ENCODE measurements at places on chromosomes 4 and X.
A peak's percentile ranks its signal among the peaks of the same experiment; 100 is the strongest.

GRCh38 chr4:113407409-113407808, 354.1 kb downstream of the CAMK2D start:
- no peak for DNase-seq

- DNase-seq = no peak
These were observed 100.1 kb downstream of the PPARGC1A start for GRCh38 chr4:23789762-23790161.

GRCh38 chr4:13296986-13297385, 187.2 kb downstream of the RAB28 start:
- DNase-seq = no peak

DNA sequence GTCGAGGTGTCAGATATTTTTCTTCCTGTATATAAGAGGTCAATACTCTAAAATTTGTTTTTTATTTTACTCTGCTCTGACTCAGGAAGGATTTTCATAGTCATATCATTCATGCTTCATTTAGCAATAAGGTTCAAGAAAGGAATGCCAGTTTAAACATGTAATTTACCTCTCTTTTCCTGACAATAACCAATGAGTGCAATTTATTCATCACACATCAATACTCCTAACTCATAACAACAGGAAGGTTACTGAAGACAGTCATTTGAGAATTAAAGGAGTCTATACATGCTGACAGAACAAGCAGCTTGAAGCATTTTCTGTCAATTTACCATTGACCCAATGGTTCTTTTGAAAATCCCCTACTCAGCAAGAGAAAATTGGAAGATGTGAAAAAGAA, 190.3 kb upstream of the RPS6KA3 start:
- DNase-seq = no peak

- no peak for DNase-seq
These were observed 60.9 kb downstream of the SOWAHB start for GRCh38 chr4:76836860-76837562.

DNA sequence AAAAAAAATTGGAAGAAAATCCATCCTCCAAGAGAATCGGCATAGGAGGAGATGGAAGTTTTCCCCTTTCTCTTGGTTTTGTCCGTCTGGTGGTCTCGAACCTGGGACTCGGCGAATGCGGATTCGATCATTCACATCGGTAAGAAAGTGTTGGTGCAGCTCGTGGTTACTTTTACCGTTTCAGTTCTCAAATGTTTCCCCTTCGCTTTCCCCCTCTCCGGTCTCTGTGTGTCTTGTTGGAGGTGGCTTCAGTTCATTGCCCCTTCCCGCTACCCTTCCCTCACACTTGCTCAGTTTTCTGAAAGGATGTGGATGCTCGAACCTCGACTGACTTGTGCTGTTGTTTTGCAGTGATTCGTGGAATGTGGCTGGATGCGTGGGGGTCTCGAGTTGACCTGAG, 840 bp downstream of the GRID2 start:
- no peak for DNase-seq

GRCh38 chr4:95289028-95289634, 259.6 kb downstream of the UNC5C start:
- DNase-seq = no peak

- no peak for DNase-seq
These were observed 246.2 kb downstream of the SCFD2 start for GRCh38 chr4:53119680-53120079.

GRCh38 chr4:159002950-159003349, 99.9 kb upstream of the RAPGEF2 start:
- DNase-seq = no peak

GRCh38 chr4:76055016-76055415, 19.1 kb upstream of the CXCL11 start:
- DNase-seq = peak; percentile 74

DNA sequence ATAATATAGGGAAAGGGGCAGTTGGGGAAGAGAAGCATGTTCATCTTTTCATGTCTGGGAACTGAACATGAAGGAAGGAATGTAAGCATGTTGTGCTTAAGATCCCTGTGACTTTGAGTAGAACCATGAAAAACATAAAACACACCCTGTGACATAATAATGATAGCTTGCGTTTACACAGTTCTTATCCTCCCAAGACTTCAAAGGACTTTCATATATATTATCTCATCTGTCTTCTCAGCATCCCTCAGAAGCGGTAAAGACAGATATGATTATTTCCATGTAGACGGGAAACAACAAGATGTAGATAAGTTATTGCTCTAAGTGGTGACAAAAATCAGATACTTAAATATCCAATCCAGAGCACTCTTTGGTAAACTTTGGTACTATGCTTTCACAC, 3.3 kb upstream of the SH3RF1 start:
- DNase-seq = no peak

DNA sequence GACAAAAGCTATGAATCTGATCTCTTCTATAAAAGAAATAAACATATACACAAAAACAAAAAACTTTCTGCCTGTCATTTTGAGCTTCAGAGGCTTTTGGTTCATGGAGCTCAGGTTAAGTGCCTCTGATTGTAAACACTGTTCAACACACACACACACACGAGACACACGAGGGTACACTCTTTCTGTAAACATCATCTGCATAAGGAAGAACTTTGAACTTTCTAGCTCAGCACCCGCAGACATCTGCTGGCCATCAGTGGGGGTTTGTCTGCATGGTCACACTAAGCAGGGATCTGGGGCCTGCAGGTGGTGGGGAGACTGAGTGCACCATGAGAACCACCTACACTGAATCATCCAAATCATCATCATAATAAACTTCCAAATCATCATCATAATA, 54.9 kb downstream of the STX18 start:
- DNase-seq = no peak

DNA sequence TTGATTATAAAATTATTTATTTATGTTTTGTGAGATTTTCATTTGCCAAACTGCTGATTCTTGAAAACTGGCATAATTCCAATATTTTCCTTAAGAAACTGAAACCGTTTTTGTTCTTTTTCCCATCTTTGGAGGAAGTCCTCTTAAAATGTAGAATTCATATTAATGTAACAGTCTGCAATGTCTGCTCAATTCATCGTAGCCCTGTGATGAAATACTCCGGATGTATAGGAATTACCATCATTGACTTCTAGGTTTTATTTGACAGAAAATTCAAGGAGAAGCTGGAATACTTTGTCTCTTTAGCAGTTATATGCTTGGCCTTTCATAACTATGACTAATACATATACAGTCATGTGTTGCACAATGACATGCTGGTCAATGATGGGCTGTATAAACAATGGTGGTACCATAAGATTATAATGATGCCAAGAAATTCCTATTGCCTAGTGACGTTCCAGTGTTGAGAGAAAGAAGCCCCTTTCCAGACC, 185.0 kb upstream of the GPRIN3 start:
- no peak for DNase-seq

- DNase-seq = no peak
These were observed 211.0 kb upstream of the EMCN start for GRCh38 chr4:100728861-100729260.

DNA sequence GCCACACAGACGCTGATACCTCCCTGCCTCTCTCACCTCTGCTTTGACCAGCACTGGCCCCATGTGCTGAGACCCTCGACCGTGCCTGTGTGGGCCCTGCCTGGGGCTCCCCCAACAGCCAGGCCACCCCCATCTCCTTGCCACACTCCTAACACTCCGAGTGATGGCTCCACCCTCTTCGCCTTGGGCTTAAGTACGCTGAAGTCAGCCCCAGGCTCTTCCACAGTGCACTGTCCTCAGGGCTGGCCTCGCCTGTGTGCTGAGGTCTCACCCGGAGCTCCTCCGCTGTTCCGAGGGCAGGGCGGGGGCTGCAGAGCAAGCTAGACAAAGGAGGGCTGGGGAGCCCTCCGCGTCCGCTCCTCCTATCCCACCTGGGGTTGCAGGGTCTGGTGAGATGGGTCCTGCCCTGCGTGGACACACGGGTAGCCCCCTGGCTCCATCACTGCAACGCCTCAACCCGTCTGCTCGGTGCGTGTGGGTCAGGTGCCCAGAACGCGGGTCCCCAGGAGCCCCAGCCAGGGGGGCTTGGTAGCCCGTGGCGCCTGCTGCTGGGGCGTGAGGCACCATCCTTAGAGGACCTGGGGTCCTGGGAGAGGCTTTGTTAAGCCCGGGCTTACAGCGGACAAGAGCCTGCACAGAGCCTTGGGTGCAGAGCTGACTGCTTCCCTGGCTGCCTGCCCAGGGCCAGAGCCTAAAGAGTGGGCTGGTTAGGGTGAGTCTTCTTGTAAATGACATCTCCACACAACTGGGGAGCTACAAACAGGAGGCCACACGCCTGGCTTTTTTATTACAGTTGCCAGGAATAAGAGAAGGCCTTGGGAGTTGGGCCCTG, 42.6 kb upstream of the NKX1-1 start:
- DNase-seq = no peak

DNA sequence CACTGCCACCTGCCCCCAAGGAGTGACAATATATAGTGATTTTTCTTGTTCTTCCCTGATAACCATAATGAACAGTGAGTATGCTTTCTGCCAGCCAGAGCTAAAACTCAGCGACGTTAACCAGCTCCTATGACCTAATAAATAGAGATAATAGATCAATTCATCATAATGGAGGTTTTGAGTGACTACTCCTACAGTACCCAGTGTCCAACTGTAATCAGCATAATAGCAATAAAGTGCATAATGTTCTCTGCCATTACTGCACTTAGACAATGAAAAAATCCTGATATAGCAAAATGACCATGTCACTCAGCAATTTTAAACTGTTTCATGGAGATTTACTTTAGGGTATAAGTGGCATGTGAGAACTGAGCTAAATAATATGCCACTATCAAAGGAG, 20.7 kb upstream of the TXLNG start:
- DNase-seq = no peak

DNA sequence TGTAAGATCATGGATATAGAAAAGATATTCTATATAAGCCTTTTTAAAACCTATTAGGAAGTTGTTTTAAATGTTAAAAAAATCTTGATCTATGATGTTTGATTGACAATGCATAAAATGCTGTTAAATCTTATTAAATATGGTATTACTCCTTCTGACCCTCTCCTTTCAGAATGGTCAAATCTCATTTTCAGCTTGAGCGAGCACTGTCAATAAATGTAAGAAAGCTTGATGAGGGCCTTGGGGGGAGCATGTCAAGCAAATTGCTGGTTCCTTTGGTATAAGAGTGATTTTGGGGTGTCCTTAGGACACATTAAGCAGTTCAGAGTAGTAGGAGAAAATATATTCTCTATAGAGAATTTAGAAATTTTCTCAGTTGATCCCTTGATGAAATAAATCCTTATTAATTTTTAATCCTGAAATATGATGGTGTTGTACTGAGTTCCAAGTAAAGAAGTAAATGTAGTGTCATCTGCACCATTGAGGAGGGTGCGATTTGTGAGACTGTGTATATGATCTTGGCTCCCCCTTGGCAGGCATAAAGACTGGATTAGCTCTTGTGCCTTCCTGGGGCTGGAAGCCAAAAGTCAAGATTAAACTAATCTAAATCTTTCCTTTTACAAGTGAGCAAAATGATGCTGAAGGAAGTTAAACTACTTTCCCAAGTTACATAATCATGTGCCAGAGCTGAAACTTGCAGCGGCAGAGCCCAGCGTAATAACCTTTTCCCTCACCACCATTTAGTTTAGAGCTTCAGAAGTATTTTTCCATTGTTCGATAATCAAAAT, 82.6 kb upstream of the ANK2 start:
- no peak for DNase-seq

DNA sequence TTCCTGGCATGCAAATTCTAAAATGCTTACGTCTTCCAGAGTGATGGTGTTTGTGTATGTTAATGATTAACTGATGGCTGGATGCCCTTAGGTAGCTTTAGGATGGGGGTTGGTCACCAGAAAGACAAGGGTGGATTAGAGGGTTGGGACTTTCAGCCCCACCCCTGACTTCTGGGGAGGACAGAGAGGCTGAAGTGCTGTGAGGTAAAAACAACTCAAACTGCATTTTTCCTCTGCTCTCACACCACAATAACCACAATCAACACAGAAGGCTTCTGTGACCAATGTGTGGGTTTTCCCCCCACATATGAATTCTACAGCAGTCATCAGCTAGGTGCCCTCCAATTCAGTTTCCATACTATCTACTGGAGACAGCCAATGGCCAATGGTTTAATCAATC, 18.7 kb upstream of the DDIT4L start:
- peak; percentile 38 for DNase-seq

- no peak for DNase-seq
These were observed 91.9 kb upstream of the CPEB2 start for GRCh38 chr4:14910411-14910810.

DNA sequence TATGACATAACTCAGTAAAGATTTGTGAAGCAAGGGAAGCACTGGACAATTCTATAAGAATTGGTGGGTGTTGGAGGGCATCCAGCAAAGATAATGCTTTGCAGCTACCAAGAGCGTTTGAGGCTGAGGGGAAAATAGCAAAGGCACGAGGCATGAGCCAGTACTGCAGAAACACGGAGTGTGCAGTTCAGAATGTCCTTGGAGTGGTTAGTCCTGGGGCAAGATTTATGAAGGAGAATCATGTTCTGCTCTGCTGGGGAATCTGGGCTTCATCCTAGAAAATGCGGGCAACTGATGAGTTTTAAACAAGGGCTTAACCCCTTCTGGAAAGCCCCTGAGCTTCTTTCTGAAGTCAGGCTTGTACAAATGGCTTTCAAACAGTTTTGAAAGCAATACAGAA, 452.5 kb downstream of the IL15 start:
- DNase-seq = no peak

DNA sequence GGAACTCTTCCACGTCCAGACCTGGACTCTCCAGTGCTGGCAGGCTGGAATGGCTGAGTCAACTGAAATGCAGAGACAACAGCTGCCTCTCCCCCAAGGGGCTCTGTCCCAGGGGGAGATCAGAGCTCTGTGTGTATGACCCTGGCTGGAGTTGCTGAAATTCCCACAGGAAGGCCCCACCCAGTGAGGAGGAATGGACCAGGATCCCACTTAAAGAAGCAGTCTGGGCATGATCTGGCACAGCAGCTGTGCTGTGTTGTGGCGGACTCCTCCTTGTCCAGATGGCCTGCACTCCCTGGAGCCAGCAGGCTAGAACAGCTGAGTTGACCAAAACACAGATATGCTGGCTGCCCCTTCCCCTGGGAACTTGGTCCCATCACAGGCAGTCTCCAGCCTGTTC, 25.4 kb downstream of the C4orf17 start:
- no peak for DNase-seq

- no peak for DNase-seq
These were observed 61.1 kb downstream of the FBXO8 start for GRCh38 chr4:174222266-174222872.

GRCh38 chr4:7909463-7910262, 30.0 kb downstream of the AFAP1 start:
- DNase-seq = no peak

DNA sequence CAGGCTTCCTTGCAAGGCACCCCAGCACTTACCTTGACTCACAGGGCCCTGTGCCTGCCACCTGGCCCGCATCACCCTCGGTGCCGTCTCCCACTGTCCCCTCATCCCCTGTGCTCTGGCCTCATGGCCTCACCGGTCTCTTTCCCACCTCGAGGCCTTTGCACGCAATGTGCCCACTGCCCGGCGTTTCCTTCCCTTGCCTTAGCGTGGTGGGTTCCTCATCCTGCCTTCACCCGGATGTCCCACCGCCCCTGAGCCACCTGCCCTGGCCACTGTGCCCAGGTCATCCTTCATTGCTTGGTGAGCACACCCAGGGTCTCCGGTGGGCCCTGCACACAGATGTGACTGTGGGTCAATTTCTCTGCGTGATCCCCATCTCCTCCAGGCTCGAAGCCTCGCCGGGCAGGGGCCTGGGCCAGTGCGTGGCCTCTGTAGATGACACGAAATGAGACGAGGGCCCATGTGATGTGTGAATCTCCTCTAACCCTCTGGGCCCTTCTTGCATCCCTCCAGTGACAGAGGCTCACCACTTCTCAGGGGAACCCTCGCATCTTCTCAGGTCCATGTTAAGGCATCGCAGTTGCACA, 4.6 kb downstream of the HTRA3 start:
- no peak for DNase-seq

Data from GM12878 (cell line).